Hematopoietic multipotent progenitor cell treated with erythropoietin and hydrocortisone succinate and interleukin-3 and kit ligand, for 4 days (in vitro differentiated cells): ENCODE measurements at places on chromosomes 16 and 17.
A peak's percentile ranks its signal among the peaks of the same experiment; 100 is the strongest.

- no peak for DNase-seq
These were observed 101.0 kb downstream of the HS3ST2 start for GRCh38 chr16:22915003-22915402.

GRCh38 chr17:68033636-68034451, 1.7 kb upstream of the KPNA2 start:
- peak; percentile 37 for DNase-seq

DNA sequence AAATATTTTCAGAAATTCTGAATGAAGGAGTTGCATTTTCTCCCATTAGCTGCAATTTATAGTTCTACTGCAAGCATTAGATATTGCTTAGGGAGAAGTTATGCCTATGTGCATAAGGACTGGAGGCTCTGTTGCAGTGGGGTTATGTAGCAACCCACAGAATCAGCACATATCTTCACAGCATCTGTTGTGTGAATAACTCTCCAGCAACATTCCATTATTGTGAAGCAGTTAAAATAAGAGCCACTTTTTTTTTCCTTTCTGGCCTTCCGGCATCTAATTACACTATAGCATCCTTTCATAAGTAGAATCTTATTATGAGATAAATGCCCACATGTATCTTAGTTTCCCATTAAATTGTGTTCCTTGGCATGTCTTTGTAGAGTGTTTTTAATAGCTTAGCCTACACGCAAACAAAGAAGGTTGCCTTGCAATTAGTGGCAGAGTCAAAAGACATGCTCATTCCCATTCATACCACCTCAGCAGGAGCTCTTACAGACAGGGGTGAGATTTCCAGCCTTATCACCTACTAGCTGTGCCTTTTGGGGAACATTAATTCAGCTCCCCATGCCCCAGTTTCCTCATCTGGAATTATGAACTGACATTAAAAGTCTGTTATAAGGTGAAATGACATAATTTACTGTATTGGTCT, 596.0 kb upstream of the GOT2 start:
- DNase-seq: no peak

DNA sequence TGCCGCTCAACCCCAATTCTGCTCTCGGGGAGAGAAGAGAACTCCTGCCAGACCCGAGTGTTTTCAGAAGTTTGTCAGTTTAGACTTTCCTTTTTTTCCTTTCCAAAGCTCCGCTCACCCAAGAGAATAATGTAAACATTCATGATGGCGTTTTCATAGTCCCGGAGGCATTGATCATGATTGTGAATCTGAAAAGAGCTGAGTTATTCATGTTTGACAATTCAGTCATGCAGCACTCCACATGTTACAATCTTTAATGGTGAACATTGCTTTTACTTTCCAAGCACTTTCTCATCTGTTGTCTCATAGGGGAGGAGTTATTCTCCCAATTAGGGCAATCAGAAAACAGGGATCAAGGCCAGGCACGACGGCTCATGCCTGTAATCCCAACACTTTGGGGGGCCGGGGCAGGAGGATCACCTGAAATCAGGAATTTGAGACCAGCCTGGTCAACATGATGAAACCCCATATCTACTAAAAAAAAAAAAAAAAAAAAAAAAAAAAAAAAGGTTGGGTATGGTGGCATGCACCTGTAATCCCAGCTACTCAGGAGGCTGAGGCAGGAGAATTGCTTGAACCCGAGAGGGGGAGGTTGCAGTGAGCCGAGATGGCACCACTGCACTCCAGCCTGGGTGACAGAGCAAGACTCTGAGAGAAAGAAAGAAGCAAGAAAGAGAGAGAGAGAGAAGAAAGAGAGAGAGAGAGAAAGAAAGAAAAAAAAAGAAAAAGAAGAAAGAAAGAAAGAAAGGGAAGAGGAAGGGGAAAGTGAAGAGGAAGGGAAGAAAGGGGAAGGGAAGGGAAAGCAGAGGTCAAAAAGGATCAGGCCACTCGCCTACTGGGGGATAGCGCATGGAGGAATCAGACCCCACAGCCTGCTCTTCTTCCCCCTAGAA, 70.0 kb upstream of the TNRC6C start:
- DNase-seq: no peak

DNA sequence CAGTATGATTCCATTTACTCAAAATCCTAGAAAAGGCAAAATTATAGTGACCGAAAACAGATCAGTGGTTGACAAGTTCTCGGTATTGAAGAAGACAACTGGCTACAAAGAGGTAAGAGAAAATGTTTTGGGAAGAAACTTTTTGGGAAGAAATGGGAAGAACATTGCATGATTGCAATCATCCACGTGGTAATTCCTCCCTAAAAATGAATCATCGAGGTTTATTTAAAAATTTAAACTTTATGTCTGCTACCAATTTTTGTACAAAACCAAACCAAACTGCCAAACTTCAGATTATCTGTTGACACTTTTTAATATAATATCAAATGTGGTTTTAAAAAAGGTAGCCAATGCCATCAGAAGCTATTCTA, 8.1 kb downstream of the SMURF2 start:
- DNase-seq: no peak

DNA sequence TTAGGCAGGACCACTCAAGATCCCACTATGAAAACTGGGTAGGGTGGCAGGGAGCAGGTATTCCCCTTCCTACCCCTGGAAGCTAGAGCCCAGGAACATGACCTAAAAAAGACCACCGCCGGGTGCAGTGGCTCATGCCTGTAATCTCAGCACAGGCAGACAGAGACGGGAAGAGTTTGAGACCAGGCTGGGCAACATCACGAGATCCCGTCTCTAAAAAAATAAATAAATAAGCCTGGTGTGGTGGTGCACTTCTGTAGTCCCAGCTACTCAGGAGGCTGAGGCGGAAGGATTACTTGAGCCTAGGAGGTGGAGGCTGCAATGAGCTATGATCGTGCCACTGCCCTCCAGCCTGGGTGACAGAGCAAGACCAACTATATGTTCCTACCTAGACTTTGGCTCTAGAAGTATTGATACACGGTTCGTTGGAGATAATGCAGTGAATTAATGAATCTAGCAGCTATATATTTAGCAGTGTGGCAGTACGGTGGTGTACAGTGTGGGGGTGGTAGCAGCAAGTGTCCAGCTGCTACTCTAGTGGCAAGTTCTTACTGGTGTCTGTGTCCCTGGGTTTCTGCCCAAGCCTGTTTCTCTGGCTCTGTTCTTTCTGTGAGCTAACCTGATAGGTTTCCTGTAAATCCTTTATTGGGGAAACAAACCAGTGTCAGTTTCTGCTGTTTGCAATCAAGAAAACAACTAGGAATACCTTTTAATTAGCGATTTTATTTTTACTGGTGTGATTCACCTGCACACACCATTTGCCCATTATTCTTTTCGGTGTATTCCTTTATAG, 3.3 kb upstream of the USP31 start:
- DNase-seq: no peak

DNA sequence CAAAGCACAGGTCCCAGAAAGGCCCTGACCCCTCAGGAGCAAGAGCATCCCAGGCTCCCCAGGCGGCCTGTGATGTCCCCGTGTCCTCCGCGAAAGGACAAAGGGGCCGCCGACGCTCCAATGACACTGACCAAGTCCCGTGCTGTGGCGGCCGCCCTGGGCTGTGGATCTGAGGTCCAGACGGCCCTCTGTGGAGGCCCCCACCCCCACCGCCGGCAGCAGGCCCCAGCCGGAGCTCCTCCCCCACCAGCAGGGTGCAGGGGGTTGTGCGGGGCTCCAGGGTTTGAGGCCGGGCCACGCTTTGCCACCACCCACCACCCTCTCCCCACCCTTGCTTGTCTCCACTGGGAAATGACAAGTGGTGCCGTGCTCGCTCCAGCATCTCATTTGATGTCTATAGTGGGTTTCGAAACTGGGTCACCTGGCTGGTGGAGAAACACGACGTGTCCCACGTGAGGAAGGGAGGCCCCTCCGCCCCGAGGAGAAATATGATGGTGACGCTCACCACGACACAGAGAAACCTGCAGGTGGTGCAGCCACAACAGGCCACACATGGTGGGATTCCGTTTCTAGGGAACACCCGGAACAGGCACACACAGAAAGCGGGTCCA, 31.2 kb upstream of the ZNF469 start:
- no peak for DNase-seq

GRCh38 chr17:77968788-77969187, 10.3 kb downstream of the TNRC6C start:
- no peak for DNase-seq

- no peak for DNase-seq
These were observed 206.5 kb upstream of the CDH5 start for GRCh38 chr16:66159987-66160386.

GRCh38 chr16:86041807-86042206, 142.8 kb downstream of the IRF8 start:
- DNase-seq: no peak

DNA sequence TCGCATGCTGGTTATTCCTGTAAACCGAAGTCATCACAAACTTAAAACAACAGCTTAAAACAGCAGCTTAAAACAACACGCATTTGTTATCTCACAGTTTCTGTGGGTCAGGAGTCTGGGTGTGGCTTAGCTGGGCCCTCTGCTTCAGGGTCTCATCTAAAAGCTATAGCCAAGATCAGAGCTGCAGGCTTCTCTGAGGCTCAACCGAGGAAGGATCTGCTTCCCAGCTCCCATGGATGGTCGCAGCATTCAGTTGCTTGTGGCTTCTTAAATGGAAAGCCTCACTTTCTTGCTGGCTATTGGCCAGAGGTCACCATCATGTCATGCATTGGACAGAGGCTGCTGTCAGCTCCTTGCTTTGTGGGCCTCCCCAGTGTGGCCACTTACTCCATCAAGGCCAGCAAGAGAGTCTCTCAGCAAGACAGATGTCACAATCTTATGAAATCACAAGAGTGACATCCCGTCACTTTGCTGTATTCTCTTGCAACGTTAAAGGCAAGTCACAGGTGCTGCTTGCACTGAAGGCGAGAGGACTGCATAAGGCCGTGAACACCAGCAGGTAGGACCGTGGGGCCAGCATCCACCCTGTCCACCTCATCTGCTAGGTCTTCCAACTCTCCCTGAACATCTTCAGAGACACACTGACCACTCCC, 117.9 kb upstream of the TNRC6C start:
- peak; percentile 61 for DNase-seq

DNA sequence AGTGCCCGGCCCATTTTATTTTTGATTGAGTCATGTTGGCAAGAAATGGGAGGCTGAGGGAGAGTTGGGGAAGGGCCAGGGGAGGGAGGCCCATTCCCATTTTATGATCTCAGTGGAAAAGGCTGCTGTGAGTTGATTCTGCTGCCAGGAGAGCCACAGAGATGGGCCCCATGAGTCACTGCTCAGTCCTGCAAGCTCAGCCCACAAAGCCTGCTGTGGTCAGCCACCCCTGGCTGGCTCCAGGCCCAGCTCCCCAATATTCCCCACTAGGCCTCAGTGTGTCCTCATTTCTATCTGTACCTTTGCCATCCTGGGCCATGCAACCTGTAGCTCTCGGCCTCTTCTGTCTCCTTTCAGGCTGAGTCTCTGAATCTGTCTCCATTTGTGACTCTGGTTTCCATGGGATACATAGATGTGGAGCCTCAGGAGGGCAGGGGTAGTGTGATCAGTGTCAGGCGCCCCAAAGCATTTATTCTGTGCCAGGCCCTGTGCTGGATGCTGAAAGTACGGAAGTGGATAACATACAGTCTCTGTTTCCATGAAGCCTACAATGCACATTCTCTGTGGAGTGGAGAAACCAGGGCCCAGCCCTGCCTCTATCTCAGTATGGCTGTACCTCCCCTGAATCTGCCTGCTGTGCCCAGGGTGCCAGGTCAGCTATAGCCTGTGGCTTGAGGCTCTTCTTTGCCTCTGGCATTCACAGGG, 1.9 kb upstream of the PLEKHG4 start:
- DNase-seq: peak; percentile 69

DNA sequence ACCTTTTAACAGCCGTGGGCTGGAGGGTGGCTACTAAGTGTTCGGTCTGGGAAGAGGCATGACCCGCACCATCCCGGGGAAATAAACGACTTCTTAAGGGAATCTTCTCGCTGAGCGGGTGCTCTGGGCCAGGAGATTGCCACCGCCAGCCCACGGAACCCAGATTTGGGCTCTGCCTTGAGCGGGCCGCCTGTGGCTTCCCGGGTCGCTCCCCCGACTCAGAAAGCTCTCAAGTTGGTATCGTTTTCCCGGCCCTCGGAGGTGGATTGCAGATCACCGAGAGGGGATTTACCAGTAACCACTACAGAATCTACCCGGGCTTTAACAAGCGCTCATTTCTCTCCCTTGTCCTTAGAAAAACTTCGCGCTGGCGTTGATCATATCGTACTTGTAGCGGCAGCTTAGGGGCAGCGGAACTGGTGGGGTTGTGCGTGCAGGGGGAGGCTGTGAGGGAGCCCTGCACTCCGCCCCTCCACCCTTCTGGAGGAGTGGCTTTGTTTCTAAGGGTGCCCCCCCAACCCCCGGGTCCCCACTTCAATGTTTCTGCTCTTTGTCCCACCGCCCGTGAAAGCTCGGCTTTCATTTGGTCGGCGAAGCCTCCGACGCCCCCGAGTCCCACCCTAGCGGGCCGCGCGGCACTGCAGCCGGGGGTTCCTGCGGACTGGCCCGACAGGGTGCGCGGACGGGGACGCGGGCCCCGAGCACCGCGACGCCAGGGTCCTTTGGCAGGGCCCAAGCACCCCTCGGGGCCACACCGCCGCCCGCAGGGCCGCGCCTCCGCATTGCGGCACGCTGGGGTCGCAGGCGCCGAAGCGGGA, 3.6 kb upstream of the CBX4 start:
- DNase-seq: peak; percentile 66

DNA sequence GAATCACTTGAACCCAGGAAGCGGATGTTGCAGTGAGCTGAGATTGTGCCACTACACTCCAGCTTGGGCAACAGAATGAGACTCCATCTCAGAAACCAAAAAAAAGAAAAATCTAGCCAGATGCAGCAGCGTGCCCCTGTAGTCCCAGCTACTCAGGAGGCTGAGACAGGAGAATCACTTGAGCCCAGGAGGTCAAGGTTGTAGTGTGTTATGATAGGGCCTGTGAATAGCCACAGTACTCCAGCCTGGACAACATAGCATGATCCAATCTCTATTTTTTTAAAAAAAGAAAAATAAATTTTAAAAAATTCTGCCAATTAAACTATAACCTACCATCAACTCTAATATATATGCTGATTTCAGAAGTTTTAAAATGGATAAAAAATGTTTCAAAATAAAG, 15.8 kb downstream of the PHLPP2 start:
- no peak for DNase-seq

GRCh38 chr17:45293413-45294211, 23.2 kb downstream of the MAP3K14 start:
- peak; percentile 64 for DNase-seq

- DNase-seq: no peak
These were observed 18.0 kb upstream of the ABCA5 start for GRCh38 chr17:69344939-69345338.
